ENCODE measurements at places on chromosomes 5 and 9.
A peak's percentile ranks its signal among the peaks of the same experiment; 100 is the strongest.

GRCh38 chr9:134289241-134289875 is 36.9 kb upstream of the RXRA start:
- no peak for DNase-seq

DNA sequence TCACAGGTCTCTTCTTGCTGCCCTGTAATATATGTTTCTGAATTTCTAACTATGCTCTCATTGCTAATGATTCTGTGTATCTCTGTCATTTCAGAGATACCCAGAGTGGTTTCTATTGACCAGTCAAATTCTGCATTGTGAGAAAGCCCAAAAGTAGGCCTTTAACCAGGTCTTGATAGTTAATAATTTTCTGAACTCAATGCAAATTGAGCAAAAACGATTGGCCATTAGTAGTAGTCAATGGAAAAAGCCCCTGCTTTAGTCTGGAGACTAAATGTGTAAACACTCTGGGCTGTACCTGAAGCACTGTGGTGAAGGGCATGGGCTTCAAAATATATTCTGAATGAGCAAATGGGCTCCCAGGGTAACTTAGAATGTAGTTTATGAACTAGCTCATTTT is 307.6 kb downstream of the ARL15 start:
- DNase-seq = no peak

- DNase-seq = no peak
Observed at GRCh38 chr5:127101533-127101932, 28.2 kb upstream of the C5orf63 start.

GRCh38 chr9:133869674-133870405 is 122.3 kb downstream of the VAV2 start:
- DNase-seq = peak; percentile 48

GRCh38 chr5:160620401-160620800 is 198.7 kb downstream of the PTTG1 start:
- no peak for DNase-seq

DNA sequence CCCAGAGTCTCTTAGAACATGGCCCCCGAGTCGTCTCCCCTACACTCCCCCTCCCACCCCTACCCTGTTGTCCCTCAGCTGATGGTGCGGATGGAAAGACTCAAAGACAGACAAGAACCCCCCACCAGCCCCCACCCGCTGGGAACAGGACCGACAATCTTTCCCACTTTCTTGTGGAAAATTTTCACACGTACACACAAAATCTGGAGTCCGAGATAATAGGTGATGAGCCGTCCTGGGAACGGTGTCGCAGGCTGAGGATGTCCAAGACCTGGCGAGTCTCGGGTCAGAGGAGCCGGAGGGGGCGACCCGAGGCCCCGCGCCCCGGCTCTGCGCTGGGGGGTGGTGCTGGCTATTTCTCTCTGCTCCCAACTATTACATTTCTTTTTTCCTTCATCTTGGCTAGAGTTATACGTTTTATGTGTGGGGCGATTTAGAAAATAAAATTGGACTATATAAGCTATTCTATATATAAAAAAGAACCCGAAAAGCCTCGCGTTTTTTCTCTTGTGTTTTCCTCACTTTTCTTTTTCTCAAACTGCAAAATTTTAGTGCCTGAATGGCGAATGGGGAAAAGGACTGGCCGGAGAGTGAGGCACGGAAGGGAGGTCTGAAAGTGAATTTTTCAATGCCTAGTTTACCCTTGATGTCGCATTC is 188.8 kb downstream of the MEF2C start:
- DNase-seq = no peak

DNA sequence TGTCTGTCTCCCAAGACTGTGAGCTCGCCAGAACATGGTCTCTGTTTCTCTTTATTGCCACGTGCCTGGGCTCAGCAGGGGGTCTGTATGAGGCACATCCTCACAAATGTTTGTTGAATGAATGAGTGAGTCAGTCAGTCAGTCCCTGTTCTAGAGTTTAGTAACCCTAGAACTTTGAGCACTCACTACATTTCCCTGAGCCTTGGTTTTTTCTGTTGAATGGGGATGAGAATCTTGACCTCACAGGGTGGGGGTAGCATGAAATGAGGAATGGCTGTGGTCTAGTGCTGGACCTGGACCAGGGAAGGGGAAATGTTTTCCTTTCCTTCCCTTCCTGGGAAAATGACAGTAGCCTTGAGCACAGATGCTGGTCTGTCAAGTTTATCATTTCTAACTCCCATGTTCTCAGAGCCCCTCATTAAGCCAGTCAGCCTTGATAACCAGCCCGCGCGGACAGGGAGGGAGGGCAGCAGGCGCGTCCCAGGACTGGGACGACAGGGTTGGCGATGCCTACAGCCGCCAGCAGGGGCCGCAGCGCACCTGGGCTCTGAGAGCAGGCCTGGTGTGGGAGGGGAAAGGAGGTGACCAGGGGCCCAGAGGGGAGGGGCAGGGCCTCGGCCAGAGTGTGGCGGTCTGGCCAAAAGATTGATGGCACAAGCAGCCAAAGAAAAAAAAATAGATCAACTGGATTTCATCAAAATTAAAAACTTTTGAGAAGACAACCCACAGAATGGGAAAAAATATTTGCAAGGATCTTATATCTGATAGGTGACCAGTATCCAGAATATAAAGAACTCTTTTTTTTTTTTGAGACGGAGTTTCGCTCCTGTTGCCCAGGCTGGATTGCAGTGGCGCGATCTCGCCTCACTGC is 24.1 kb upstream of the WNK2 start:
- peak; percentile 85 for DNase-seq

DNA sequence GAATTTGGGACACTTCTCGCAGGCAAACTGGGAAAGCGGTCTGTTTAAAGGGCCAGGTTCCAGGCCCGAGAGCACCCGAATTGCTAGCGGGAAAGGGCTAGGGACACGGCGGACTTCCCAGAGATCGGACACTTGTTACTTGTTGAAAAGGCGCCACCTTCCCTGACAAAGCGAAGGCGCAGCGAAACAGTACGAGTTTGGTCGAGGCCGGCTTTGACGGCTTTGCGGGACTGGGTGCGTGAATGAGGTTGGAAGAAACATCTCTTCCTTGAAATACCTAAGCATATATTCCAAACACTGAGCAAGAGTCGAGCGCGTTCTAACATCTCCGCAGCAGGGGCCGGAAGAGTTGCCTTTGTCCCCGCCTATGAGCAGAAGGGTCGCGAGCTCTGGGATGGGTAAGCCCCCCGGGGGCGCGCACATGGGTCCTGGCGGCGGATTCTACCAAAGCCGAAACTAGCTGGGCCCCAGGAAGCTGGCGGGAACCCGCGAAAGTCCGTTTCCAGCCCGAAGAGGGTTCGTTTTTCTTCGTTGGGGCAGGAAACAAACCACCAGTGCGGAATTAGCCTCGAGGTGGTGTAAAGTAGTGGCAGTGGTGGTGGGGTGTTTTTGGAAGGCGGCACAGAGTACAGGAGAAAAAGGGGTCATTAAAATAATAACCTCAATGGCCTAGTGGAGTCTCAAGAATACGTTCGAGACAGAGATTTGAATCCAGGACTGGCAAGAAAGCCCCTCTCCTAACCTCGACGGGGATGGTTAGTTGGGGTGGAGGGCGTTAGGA is 1.5 kb downstream of the GDNF start:
- DNase-seq = no peak

GRCh38 chr9:27328483-27328882 is 31.5 kb upstream of the EQTN start:
- DNase-seq = no peak

- no peak for DNase-seq
Observed at GRCh38 chr9:132472599-132472998, 62.6 kb downstream of the CFAP77 start.

- DNase-seq = no peak
Observed at GRCh38 chr5:116484645-116485044, 90.0 kb downstream of the SEMA6A start.

DNA sequence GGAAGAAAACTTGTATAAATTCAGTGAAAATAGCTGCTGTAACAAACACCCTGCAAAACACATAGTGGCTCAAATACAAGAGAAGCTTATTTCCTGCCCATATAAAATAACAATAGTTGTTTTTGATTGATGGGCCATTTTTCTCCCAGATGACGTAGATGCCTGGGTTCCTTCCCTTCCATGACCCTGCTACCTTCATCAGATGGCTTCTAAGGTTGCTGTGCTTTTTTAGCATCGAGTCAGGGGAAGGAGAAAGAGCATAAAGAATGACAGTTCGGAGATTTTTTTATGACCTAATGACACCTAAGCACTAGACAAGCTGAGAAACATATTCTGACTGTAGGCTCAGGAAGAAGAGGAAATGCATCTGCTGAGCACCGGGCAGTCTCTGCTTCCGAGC is 34.7 kb upstream of the DPYSL3 start:
- no peak for DNase-seq

GRCh38 chr9:118882684-118883083 is 486.6 kb downstream of the BRINP1 start:
- no peak for DNase-seq

All from activated naive CD8-positive, alpha-beta T cell treated with anti-CD3 and anti-CD28 coated beads, Interleukin-2, amount 50 U/mL, for 24 hours (primary cell).